Activated CD4-positive, alpha-beta T cell treated with anti-CD3 and anti-CD28 coated beads, Interleukin-2, amount 50 U/mL, for 16 hours (primary cell): ENCODE measurements at places on chromosomes 7 and 10.

GRCh38 chr10:99673492-99673891 is 14.2 kb downstream of the ENTPD7 start:
- DNase-seq = no peak

- peak; percentile 24 for DNase-seq
Measured at GRCh38 chr10:116490028-116490662, 55.6 kb upstream of the PNLIP start.

DNA sequence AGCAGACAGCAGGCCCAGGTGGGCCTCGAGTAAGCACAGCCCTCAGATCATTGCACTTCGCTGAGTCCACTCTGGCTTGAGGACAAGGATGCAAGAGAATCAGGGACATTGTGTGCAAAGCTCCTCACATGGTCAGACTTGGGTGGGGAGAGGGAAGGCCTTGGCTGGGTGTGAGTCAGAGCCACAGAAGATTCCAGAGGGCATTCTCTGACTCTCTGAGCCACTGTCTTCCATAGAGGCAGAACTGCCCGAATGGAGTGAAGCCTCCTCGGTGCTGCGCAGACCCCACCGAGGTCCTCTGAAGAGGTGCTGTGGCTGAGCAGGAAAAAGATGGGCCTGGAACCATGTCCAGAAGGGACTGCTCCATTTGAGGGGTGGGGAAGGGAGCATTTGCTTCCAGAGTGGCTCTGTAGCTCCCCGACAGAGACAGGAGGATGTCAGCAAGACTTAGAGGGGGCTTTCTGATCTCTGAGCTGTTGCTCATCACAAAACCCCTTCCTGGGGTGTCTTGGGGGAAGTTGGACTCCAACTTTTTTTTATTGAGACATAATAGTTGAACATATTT is 120.8 kb downstream of the PTPN20 start:
- DNase-seq = no peak

DNA sequence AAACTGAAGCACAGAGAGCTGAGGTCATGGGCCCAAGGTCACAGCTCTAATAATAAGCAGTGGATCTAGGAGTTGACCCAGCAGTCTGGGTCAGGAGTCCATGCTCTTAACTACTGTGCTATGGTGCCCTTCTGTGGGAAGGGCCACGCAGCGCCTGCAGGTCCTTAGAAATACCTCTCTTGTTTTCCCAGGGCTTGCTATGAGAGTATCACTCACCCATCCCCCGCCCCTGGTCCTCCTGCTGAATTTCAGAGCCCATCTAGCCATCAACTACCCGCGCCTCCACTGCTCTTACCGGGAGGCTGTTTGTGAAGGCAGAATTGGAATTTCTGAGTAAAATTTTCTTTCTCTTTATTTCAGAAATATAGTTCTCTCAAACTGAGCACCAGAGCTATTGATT is 27.3 kb upstream of the CRHR2 start:
- no peak for DNase-seq

- peak; percentile 24 for DNase-seq
Measured at GRCh38 chr7:2717293-2718261, 29.6 kb downstream of the AMZ1 start.

DNA sequence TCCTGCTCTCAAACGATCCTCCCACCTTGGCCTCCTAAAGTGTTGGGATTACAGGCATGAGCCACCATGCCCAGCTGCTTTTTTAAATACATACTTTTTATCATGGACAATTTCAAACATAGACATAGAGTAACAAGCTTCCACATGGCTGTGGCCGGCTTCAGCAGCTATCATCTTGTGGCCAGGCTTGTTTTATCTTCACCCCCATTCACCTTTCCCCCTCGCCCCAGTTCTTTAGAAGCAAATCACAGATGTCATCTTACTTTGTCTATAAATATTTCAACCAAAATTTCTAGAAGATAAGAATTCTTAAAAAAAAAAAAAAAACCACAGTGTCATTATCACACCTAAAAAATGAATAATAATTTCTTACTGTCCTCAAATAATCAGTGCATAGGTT is 5.9 kb downstream of the FOXK1 start:
- no peak for DNase-seq

DNA sequence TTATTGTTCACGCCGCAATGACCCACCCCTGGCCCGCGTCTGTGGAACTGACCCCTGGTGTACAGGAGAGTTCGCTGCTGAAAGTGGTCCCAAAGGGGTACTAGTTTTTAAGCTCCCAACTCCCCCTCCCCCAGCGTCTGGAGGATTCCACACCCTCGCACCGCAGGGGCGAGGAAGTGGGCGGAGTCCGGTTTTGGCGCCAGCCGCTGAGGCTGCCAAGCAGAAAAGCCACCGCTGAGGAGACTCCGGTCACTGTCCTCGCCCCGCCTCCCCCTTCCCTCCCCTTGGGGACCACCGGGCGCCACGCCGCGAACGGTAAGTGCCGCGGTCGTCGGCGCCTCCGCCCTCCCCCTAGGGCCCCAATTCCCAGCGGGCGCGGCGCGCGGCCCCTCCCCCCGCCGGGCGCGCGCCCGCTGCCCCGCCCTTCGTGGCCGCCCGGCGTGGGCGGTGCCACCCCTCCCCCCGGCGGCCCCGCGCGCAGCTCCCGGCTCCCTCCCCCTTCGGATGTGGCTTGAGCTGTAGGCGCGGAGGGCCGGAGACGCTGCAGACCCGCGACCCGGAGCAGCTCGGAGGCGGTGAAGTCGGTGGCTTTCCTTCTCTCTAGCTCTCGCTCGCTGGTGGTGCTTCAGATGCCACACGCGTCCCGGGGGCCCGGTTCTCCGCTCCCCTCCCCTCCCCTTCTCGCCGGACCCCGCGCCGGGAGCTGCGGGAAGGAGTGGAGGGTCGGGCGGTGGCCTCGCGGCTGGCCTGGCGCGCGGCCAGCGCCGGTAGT is at the start of gene CBX3:
Gene CBX3, plus strand, starts transcription at position 499 of the 772 bp plus-strand sequence. CDS start 1,254 bp downstream, outside the sequence.
- DNase-seq = peak; percentile 96

DNA sequence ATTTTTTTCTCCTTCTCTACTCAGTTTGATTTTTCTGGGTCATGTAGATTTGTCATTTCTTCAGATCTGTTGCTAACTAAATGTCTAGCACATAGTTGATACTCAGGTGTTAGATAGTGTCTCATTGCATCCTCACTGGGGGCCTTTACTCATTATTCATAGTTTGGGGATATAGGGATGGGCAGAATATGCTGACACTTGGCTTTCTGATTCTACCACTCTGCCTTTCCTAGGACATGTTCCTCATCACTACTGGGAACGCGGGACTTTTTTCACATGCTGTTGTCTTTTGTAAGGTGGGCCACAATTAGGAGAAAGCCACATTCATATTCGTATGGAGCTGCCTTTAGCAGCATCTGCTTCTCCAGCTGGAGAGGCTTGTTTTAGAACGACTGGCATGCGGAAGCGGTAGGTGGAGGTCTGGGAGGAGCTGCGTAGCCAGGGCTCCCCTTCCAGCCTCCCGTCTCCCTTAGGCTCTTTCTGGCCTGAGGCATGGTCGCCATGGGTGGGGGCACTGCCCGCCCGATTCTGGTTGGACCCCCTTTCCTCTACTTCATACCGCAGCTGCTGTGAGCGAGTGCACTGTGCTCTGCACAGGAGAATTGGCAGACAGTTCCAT is 78.8 kb downstream of the SND1 start:
- DNase-seq = no peak

DNA sequence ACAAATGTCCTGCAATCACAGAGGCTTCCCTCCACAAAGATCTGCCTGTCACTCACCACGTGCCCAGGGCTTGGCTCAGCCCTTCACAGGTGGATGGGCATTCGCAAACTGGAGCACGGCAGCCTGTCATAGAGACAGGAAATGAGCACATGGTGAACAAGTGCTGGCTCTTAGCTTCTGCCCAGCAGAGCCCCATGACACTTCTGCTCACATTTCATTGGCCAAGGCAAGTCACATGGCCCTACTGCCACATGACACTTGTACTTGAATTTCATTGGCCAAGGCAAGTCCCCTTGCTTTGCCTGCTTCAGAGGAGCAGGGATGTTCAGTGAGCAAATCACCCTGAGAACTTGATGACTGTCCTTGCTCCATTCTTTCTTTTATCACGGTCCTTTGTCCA is 110.8 kb upstream of the PPP2R2D start:
- DNase-seq = peak; percentile 8

GRCh38 chr10:97575127-97575668 is 2.6 kb downstream of the ANKRD2 start:
- DNase-seq = no peak

DNA sequence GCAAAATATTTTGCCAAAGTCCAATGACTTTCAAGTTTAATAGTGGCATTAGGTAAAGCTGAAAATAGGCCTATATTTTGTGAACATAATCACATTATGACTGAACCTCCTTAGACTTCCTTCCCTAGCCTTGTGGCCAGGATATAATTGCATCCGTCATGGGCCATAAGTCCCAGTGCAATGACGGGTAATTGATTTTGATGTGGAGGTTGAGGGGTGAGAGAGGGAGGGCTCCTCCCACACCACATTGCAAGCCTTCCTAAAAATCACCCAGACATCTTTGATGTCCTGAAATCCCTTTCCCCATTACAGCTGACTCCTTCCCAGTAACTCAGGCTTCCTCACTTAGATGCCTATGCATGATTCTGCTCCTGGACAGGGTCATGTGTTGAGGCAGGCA is 25.6 kb downstream of the TAS2R41 start:
- DNase-seq = no peak

DNA sequence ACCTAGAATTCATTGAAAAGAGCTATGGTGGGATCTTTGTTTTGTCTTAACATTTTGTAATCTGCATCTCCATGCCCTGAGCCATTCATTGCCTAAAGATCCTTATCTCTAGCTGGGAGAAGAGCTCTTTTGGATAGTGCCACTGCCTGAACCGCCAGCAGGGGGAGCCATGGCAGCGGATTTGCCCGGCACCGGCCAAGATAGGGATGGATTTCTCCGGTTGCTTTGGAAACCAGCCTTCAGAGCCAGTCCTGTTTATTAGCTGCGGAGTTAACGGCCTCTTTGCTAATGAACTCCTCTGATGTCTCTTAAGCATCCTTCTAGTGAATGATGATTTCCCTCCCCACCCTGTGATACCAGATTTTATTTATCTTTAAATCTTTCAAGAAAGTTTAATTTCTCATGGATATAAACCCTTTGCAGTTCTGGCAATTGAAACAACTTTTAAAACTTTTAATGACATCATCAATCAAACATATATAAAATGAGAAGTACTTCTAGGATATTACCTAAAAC is 58.2 kb upstream of the LYZL2 start:
- peak; percentile 90 for DNase-seq

- DNase-seq = no peak
Measured at GRCh38 chr10:77518241-77518909, 119.2 kb downstream of the KCNMA1 start.

GRCh38 chr10:33353334-33353733 is 18.9 kb upstream of the NRP1 start:
- DNase-seq = no peak

DNA sequence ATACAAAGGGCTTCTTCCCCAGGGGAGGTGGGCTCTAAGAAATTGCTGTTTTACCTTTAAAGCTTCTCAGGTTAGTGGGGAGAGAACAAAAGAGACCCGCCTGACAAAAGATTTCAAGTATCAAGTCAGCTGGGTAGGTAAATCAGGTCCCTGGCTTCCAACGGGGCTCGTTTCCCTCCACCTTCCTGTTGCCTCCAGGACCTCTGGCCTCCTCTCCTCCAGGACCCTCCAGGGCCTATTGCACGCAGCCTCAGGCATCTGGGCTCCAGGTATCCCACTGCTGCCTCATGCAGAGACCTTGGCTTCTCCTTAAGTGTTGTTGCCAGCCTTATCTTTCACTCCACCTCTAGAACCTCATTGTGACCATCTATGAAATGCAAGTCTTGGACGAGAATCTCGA is 2.9 kb downstream of the BNIP3 start:
- no peak for DNase-seq

DNA sequence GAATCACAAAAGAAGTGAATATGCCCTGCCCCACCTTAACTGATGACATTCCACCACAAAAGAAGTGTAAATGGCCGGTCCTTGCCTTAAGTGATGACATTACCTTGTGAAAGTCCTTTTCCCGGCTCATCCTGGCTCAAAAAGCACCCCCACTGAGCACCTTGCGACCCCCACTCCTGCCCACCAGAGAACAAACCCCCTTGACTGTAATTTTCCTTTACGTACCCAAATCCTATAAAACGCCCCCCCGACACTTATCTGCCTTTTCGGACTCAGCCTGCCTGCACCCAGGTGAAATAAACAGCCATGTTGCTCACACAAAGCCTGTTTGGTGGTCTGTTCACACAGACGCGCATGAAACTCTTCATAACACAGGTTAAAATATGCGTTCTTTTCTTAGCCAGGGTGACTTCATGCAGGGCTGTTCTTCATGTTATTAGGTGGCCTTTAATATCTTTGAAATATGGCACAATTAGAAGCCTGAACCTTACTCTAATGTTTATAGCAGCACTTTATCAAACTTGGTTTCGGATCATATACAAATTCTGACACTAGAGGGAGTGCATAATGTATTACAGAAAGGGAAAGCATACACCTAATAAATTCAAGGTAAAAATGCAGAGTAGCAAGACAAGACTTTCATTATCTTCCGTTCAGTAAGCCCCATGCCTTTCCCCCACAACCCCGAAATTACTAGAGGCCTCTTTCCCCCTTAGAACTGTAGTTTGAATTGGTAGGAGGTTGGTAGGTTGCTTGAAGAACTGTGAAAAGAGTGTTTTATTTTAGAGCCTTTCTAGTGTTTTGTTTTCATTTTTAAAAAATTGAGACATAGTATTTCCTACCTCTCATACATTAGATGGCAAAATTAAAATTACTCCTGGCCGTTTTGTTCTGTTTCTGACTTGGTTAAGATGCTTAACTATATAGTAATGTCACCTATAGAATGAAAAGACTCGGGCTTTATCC is 117.9 kb downstream of the NPY start:
- peak; percentile 18 for DNase-seq

DNA sequence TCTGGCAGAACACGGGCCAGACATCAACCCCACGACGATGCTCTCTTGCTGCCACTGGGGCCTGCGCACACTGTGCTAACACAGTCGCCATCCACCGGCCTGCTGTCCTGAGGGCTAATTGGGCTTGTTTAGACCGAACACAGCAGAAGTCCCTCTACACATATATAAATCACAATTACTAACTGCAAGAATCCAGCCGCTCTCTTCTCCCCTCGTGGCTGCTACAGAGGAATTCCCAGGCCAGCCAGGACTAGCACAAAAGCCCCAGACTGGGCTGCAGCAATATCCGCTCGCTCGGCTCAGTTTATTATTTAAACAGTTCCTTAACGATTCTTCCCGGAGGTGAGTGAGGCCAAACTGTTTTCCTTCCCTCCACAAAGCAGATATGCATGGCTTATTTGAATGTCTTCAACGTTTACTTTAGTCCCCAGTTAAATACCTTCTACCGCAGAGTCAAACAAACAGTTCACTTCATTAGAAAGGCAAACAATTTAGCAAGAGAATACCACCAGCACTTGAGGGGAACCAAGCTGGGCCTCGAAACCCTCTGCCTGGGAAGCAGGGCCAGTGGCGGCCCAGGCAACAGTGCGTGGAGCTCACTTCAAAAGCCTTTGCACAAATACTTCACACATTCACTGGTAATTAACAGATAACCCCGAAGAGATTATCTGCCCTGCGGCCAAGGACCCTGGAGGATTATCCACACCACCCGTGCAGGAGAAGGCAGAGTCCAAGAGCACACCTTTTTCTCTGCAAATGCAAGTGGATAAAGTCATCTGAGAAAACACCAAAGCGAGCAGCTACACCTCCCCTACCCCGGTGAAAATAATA is 145.3 kb downstream of the GLI3 start:
- no peak for DNase-seq

GRCh38 chr7:24777806-24778205 is 20.5 kb upstream of the GSDME start:
- no peak for DNase-seq

- no peak for DNase-seq
Measured at GRCh38 chr7:15854841-15855524, 168.5 kb upstream of the MEOX2 start.
